ENCODE measurements at places on chromosomes 6 and 20.

DNA sequence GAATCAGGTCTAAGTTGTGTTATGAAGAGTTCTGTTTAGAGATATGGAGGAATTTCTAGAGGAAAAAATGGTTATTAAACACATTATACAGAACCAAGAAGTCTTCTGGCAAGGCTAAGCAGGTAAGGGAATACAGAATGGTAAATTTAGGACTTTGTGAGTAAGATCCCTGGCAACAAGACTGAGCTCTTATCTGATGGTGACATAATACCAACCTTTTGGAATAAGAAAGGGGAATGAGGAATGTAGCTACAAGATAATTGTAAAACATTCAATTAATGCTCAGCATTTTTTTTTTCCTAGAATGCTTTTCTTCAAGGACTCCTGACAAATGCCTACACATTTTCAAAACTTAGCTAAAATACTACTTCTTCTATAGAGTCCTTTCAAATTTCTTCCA is 51.8 kb downstream of the CYB5R4 start:
- no peak for DNase-seq

DNA sequence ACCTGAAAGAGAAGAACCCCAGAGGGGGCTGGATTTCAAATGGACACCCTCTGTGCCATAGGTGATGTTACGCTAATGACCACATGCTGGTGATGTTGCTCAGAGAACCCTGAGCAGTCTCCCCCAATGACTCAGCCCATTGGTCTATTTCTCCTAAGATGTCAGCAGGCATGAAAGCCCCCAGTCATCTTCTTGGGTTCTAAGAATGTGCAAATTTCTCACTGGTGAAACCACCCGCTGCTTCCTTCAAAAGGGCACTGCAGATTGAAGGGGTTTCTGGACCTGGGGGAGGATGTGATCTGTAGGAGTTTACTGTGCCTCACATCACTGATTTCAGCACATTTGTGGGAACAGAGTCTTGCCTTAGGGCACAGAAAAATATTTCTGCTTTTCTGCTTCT is 298.4 kb upstream of the MOCS1 start:
- DNase-seq = no peak

- no peak for DNase-seq
Measured at GRCh38 chr6:94005835-94006234, 586.5 kb upstream of the EPHA7 start.

GRCh38 chr6:25192590-25193459 is 86.3 kb upstream of the CARMIL1 start:
- no peak for DNase-seq

GRCh38 chr20:4181956-4182945 is 166.9 kb upstream of the RNF24 start:
- DNase-seq = no peak

DNA sequence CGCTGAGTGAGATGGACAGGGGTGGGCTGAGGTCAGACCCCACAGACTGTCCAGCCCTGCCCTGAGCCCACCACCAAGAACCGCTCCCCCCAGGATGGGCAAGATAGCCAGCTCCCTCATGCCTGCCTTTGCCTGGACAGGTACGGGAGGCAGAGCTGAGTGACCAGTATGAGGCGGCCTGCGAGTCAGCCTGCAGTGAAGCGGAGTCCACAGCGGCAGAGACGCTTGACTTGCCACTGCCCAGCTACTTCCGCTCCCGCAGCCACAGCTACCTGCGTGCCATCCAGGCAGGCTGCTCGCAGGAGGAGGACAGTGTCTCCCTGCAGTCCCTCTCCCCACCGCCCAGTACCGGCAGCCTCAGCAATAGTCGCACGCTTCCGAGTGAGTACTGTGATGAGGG is 94.8 kb upstream of the MYL9 start:
- no peak for DNase-seq

DNA sequence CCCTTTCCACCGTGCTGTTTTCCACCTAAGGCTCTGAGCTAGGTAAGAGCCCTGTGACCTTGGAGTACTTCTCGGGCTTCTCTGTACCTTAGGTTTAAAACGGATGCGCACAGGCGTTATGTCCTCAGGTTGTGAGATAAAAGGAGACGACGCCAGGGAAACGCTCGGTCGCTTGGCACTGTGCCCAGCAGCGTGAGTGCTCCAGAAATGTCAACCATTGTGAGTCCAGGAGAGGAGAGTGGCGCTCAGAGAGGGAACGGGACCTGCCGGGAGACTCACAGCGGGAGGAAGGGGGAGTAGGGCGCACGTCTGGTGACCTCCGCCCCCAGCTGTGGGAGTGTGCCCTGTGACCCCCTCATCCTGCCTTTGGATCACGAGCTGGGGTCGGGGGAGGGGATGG is 33.8 kb upstream of the SCRT2 start:
- DNase-seq = no peak

DNA sequence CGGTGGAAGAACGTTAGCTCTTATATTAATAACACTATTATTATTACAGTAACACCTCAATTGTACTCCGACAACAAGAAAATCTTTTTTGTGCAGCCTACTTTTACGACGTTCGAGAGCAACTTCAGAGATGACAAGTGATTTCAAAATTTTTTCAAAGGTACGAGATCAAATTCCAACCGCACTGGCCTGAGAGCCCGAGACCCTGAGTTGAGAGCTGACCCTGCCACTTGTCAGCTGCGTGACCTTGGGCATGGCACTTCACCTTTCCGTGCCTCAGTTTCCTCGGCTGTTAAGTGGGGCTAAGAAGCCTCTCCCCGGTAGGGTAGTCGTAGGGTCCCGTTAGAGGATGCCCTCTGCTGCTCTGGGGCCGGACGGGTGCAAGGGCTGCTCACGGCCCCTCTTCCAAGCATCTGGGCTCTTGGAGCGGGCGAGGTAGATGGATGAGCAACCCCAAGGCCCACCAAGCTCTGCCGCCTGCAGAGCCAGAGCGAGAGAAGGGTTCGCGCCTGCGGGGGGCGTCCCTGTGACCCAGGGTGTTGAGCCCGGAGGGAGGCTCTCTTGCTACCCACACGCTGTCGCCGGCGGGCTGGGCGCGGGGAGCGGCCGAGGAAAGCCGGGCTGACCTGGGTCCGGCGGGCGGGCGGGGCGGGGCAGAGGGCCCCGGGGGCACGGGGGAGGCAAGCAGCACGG is 510 bp downstream of the NDRG3 start:
- no peak for DNase-seq

DNA sequence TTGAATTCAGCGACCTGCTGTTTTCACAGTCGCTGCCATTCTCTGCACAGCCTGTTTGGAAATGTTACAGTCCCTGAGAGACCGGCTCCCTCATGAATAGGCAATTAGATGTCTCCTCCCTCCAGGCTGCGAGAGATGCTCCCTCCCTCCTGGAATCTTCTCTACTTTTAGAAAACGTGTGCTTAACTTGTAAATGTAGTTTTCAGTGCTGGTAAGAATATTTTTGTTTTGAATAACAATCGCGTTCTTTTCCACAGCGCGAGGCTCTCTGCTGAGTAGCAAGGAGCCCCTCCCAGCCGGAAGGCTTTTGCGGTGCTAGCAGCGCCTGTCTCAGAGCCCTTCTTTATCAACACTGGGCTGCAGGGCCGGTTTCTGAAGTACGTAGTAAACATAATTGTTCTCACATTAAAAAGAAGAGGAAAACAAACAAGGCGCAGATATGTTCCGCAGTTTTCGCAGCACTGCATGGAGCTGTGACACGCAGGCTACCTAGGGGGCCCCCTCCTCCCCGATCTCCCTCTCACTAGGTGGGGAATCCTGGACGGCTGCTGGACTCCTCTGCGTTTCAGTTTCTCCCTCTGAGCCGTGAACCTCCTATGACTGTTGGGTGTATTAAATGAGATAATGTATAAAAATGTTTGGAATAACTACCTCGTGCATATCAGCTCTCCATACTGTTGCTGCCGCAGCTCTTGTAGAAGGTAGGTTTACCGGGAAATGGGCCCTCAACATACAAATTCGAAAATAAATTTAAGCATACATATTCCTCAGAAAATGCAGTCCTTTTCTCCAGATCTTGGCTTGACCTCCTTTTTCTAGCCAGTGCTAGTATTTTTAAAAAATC is 79.0 kb upstream of the SPACA1 start:
- peak; percentile 2 for DNase-seq

GRCh38 chr6:1758076-1758679 is 148.5 kb downstream of the FOXC1 start:
- no peak for DNase-seq

- no peak for DNase-seq
Measured at GRCh38 chr20:19812056-19812455, 54.0 kb downstream of the RIN2 start.

DNA sequence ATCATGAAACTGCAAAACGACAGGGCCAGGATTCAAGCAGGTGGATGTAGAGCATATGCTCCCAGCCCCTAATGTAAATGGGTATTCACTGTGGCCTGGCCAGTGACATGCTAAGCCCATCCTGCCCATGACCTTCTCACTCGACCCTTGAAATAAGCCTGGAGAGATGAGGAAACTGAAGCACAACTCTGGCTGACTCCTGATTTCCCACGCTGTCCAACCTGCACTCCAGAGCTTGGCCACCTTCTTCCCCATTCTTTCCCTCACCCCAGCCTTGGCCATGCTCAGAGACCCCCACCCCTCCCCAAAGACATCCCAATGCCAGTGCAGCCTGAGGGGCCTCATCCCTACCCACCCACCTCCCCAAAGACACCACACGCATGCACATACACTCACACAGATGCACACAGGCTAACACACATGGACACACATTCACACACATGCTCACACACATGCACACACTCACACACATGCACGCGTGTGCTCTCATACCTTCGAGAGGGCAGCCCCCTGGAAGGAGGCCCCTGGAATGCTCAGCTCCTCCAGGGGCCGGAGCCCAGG is 12.4 kb downstream of the TFEB start:
- DNase-seq = no peak

DNA sequence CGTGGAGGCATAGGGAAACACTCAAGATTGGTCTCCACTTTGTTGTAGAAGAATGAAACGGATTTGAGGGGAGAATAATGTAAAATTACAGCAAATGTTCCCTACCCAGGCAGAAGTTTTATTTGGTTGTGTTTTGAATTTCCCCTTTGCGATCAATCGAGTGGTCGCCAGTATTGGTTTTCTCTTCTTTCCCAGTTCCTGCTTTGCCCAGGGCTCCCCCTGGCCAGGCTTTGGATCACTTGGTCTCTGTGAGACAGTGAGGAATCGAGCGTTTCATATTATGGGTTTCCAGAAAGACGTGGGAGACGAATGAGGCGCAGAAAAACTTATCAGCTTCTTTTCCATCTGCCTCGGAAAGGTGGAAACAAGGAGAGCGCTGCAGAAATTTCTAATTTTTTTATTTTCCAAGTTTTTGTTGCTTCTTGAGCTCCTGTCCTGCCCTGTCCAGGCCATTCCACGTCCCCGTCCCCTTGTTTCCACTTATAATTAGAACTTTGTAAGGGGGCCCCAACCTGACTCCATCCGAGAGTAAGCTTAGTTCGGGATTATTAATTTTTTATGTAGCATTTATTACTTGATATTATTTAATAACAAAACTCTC is 7.5 kb upstream of the TBX18 start:
- DNase-seq = no peak

DNA sequence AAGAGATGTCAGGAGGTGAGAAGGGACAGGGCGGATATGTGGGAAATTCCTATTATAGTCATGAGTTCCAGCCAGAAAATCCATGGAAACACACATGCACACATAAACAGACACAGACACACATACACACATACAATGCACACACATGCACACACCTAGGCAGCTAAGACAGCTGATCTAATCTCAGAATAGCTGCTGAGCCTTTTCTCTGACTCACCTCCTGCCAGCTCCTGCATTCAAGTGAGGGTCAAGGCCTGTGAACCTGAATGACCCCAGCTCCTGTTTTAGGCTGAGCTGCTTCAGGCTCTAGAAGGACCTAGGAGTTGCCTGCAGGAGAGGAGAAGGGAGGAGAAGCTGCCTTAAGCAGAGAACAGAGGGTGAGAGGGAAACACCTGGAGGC is 21.6 kb upstream of the RAET1L start:
- DNase-seq = no peak

DNA sequence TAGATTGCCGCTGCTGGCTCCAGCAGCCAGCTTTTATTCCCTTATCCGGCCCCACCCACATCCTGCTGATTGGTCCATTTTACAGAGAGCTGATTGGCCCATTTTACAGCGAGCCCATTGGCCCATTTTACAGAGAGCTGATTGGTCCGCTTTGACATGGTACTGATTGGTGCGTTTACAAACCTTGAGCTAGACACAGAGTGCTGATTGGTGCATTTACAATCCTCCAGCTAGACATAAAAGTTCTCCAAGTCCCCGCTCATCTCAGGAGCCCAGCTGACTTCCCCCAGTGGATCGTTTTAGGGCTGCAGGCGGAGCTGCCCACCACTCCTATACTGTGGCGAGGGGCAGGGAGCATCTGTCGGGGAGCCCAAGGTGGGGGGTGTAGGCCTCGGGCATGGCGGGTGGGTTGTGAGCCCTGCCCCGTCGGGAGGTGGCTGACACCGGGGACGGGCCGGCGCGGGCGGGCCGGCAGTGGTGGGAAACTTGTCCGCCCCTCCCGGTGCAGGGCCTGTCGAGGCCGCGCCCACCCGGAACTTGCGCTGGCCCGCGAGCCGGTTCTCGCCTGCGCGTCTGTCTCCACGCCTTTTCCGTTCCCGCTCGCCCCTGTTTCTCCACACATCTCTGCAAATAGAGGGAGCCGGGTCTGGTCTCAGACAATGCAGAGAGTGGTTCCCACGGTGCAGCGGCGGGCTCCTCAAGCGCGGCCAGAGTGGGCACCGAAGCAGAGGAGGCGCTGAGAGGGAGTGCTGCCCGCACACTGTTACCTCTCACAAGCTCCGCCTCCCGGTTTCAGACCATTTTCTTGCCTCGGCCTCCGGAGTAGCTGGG is 86.1 kb upstream of the STMND1 start:
- DNase-seq = peak; percentile 47

DNA sequence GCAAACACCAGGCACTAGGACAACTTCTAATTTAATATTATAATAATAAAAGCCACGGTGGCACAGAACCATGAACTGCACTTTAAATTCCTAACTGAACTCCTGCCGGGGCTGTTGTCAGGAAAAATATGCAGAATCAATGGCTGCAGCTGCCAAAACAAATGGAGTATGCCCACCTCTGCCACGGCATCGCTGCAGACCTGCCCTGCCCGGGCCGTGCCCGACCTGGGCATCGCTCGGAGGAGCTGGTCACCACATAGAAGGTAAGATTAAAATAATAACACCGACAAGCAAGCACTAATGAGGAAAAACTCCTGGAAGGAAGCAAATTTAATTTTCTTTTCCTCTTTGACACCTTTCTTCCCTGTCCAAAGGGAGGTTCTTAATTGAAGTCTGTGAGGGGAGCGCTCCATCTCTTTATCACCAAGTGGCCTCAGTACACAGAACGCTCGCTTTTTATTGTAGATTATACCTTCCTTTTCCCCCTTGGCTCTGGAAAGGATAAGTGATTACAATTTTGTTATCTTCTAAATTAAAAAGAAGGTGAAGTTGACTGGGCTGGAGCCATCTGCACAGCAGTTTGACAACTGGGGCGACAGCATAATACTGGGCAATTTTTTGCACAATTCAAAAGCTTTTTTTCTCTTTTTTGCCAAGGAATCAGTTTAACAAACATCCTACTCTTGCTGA is 351.3 kb downstream of the ZFAND3 start:
- no peak for DNase-seq

GRCh38 chr6:156280065-156280464 is 497.1 kb upstream of the ARID1B start:
- no peak for DNase-seq

- no peak for DNase-seq
Measured at GRCh38 chr20:33570743-33571142, 80.8 kb downstream of the CBFA2T2 start.

GRCh38 chr6:118913161-118913560 is 19.2 kb downstream of the ASF1A start:
- no peak for DNase-seq

- DNase-seq = no peak
Measured at GRCh38 chr6:107764684-107765460, 59.2 kb downstream of the SCML4 start.

- DNase-seq = no peak
Measured at GRCh38 chr6:108168501-108169463, 3.0 kb downstream of the NR2E1 start.
